AG09319 (cell line): ENCODE measurements at places on chromosomes 3 and 15.

GRCh38 chr15:64536244-64536836 lies 76.0 kb downstream of the ZNF609 start:
- peak; percentile 22 for DNase-seq

GRCh38 chr3:177481329-177481728 lies 284.0 kb upstream of the TBL1XR1 start:
- DNase-seq: no peak

GRCh38 chr3:126858887-126859286 lies 124.0 kb upstream of the PLXNA1 start:
- DNase-seq: no peak

- DNase-seq: no peak
Measured at GRCh38 chr3:136979684-136980083, 21.9 kb downstream of the IL20RB start.

DNA sequence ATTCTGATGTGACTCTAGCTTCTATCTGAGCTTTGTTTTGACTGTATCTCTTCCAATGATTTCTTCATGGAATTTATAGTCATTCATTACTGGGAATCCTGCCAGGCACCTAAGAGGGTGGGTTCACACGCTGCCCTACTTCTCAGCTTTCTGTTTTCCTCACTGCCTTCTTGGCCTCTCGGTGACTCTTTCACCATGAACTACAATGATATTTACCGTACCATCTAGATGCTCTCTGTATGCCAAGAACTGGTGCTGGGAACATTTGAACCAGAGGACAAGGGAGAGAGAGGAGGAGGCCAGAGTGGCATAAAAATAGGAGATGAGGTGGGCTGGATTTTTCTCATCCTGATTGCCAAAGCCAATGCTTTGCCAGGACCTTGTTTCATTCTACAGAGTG lies 280.0 kb upstream of the P2RY1 start:
- DNase-seq: no peak

DNA sequence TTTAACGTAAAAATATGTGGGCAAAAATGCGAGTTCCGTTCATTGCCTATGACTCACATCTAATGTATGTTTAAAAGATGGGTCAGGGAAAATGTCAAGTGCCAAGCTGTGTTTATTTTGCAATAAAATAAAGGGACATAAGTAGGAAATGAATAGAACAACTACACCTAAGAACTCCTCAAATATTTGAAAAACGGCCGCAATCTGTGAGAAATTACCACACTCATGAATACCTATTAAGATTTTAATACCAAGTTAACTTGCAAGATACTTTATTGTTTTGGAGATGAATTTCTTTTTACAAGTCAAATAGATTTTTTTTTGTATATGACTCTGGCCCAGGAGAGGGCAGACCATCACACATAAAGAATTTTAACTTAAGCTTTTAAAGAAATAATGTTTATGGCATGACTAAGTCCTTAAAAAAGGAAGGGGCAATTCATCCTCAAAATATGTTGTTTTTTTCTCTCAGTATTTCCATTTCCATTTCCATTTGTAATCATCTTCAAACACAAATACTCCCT lies 152.7 kb downstream of the SUCNR1 start:
- DNase-seq: peak; percentile 67

- no peak for DNase-seq
Measured at GRCh38 chr3:44111482-44111881, 130.2 kb upstream of the TOPAZ1 start.

DNA sequence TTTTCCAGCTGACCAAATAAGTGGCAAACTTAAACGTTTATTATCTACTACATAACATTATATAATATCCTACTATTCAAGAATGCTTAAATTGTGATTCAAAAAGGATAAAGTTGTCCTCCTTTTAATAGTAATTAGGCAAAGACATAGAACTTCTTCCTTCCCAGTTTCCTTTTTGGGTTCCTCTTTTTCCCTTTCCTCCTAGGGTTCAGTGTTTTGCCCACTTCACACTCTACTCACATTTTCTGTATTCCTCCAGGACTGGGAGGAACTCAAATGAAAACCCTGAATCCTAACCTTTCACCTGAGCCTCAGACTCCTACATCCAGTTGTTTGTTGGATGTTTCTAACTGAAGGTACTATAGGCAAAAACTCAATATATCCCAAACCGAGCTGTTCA lies 132.5 kb downstream of the PEAK1 start:
- DNase-seq: no peak

DNA sequence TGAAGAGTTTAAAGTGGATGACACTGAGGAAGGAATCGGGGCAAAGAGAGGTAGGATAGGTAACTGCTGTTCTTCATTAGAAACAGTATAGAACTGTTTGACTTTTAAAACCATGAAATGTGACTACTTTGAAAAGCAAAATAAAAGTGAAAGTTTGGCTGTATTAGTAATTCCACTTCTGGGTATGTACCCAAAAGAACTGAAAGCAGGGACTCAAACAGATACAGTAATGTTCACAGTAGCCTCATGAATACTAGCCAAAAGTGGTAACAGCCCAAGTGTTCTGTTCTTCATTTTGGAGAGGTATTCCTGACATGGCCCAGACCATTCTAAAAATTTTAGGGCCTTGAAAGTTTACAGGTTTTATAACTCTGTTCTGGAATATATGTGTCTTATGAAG lies 1055.4 kb downstream of the TBL1XR1 start:
- no peak for DNase-seq

- no peak for DNase-seq
Measured at GRCh38 chr15:74964794-74965193, 8.2 kb upstream of the RPP25 start.

DNA sequence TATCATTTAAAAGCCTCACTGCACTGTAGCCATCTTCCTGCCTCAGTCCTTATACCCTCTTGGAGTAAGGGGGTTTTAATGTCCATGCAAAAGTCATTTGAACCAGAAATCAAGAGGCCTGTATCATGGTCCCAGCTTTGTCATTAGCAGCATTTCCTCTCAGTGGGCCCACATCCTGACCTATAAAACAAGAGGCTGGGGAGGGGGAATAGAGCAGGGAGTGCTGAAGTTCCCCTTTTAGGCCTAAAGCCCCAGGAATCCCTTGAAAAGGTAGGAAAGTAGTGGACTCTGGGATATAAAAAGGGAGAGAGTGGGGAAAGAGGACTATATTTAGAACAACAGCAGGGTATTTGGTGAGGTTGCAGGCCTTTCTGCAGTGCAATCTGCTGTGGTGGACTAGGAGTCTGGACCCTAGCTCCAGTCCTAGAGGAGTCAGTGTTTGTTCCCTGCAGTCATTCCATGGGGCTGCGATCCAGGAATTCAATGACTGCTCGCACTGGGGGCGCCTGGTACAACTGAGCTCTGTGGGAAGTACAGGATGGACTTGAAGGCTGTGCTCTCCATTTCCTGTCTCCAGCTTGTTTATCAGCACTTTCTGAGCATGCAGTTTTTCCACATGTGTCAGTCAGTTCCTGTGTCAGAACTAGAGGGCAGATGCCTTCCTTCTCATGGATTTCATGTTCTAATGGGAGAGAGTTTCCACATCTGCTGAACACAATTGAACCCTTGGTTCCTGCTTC lies 46.8 kb downstream of the PDHB start:
- DNase-seq: peak; percentile 36

DNA sequence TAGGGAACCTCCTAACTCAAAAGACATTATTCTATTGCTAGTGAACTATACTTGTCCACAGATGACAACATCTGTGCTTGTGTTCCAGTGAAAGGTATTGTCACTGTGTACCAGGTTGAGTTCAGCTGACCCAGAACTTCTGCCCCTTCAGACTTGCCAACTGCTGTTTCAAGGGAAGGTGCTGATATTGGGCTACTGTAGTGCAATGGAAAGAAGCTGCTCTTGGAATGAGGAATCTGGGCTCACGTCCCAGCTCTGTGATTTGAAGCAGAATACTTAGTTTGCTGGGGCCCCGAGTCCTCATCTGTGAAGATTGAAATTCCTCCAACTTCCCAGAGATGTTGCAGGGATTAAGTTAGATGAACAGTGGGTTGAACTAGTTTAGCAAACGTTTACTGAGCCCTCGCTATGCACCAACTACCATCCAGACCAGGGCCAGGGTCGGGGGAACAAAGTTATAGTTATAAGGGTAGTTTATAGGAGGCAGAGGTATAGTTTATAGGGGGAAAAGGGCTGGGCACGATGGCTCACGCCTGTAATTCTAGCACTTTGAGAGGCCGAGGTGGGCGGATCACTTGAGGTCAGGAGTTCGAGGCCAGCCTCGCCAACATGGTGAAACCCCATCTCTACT lies 15.9 kb upstream of the UMPS start:
- DNase-seq: no peak

DNA sequence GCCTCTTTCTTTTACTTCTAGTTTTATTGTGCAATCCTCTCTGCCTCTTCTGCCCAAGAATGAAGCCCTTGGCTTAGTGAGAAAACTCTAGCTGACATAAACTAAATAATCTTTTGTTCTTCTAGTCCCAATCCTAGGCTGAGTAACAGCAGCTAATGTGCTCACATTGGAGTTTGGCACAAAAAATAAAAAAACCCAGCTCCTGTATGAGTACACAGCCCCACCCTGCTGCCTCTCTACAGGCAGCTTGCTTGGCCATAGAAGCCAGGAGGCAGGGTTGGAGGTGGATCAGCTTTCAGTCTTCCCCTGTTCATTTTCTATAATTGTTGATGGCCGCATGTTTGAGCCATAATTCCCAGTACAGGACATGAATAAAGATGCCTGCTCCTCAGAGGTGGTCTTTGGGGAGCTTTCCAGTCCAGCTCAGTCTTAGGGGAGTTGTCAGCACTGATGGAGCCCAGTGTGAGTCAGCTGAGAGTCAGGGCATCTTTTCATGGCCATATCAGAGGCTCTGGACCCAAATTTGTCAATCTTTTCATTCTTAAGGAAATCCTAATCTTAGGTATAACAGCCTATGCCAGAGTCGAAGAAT lies 46.7 kb downstream of the RTP1 start:
- DNase-seq: peak; percentile 41

- no peak for DNase-seq
Measured at GRCh38 chr3:131712662-131713061, 209.9 kb upstream of the MRPL3 start.

GRCh38 chr3:7285505-7285904 lies 424.6 kb downstream of the GRM7 start:
- DNase-seq: no peak

GRCh38 chr3:49135499-49135898 lies 2.6 kb upstream of the LAMB2 start:
- no peak for DNase-seq

DNA sequence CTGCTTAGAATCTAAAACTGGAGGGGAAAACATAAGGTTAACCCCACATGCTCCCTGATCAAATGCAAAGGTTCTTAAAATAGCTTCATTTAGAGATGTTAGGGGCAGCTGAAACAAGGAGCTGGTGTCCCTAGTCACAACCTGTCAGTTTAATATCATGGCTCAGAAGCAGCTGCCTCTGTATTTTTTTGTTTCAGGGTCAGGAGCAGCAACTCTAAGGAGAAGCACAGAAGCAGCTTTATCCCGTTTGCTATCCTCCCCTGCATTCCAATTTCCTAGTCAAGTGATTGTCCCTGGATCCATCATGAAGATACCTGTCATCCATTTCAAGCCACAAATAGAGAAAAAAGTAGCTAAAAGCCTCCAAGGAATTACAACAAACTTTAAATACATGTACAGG lies 4.1 kb downstream of the FILIP1L start:
- DNase-seq: no peak

GRCh38 chr3:181176601-181177000 lies 187.1 kb upstream of the DNAJC19 start:
- DNase-seq: no peak

- no peak for DNase-seq
Measured at GRCh38 chr15:92118162-92118935, 264.8 kb downstream of the SLCO3A1 start.

GRCh38 chr3:141071681-141072260 lies 20.6 kb downstream of the SPSB4 start:
- no peak for DNase-seq

- DNase-seq: no peak
Measured at GRCh38 chr3:148998715-148999423, 7.5 kb downstream of the GYG1 start.

- DNase-seq: no peak
Measured at GRCh38 chr15:65130941-65131340, 2.7 kb downstream of the PDCD7 start.

GRCh38 chr3:174280186-174280585 lies 578.9 kb upstream of the NAALADL2 start:
- DNase-seq: no peak

- DNase-seq: no peak
Measured at GRCh38 chr3:146283781-146284445, 33.0 kb upstream of the PLSCR4 start.

DNA sequence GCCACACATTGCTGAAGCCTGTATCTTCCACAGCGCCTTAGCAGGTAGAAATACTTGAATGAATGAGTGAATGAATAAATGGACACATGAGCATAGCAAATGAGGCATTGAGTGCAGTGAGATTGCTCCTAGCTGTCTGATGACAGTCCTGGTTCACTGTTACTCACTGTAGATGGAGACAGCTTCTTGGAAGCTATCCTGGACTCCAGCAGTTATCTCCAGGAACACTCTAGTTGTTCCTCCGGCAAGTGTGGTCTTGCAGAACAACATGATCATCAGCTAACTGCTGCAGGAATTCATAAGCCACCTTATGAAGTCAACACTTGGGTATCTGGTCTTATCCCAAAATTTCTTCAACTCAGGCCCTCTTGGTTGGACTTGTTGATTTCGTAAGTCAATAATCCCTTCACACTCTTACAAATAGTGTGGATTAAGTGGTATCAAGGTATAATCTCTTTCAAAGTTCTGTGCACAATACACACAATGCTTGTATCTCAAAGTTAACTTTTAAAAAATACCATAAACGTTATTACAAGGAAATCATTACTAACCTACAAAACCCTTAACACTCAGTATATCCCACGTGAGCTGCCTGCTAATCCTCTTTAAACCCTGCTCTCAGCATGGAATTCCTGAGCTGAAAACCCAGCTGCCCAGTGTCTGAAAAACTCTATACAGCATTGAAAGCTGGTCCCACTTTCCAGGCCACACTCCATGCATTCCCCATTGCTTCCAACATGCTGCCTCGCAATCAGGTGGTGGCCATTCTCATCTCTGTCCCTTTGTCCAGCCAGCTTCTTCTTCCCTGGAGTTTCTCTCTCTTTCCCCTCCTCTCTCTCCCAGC lies 14.4 kb upstream of the ZBTB38 start:
- no peak for DNase-seq

DNA sequence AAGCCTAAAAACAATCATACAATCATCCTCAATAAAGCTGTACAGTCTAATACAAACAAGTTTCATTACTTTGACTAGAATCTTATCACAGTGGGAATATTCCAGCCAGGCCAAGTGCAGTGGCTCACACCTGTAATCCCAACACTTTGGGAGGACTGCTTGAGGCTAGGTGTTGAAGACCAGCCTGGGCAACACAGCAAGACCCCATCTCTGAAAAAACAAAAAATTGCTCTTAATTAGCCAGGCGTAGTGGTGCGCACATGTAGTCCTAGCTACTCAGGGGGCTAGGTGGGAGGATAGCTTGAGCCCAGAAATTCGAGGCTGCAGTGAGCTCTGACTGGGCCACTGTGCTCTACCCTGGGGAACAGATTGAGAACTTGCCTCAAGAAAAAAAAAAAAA lies 3.3 kb downstream of the RPN1 start:
- DNase-seq: no peak

GRCh38 chr3:134326760-134327593 lies 47.3 kb downstream of the AMOTL2 start:
- DNase-seq: peak; percentile 91

GRCh38 chr3:16279010-16279801 lies 14.2 kb downstream of the OXNAD1 start:
- DNase-seq: no peak

GRCh38 chr15:55237219-55238130 lies 40.7 kb upstream of the RSL24D1 start:
- no peak for DNase-seq
